ENCODE measurements at places on chromosomes 13 and 19. TPM values are rescaled to one million over a fixed set of nuclear protein-coding genes. Genes with fewer than 3 reads are reported as not detected.

DNA sequence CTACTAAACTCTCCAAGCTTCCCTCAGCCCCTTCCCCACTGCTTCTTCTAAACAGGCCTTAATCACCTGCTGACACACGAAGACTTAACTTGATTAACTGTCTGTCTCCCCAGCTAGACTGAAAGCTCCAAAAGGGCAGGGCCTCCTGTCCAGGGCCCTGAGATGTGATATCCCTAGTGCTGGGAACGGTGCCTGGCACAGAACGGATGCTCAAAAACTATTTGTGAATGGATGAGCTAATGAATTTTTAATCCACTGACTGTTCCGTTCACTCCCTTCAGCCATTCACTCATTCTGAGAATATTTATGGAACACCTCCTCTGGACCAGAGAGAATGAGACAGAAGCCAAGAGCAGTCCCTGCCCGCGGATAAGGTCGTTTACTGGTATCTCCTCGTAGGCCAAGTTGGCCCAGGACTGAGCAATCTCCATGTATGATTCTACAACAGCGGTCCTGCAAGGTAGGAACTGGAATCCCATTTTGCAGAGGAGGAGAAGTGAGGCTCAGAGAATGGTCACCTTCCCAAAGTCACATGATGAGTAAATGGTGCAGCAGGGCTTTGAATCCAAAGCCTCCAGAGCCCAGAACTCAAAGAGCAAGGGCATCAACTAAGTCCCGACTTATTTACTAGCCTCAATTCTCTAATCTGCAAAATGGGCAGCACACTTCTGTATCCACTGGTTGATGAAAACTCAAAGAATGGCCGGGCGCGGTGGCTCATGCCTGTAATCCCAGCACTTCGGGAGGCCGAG is 3.4 kb downstream of the DMWD start:
- DNase-seq = no peak

The CEACAM21 gene
- not detected for total RNA-seq

- DNase-seq = peak; percentile 2
Measured at GRCh38 chr13:65470781-65471180, 1759.4 kb downstream of the PCDH9 start.

- no peak for DNase-seq
Measured at GRCh38 chr19:35352177-35352447, 4.4 kb downstream of the FFAR1 start.

GRCh38 chr19:17775245-17775927 is 19.6 kb upstream of the B3GNT3 start:
- DNase-seq = peak; percentile 52

The ZNF439 gene
- 0.47 TPM for total RNA-seq

DNA sequence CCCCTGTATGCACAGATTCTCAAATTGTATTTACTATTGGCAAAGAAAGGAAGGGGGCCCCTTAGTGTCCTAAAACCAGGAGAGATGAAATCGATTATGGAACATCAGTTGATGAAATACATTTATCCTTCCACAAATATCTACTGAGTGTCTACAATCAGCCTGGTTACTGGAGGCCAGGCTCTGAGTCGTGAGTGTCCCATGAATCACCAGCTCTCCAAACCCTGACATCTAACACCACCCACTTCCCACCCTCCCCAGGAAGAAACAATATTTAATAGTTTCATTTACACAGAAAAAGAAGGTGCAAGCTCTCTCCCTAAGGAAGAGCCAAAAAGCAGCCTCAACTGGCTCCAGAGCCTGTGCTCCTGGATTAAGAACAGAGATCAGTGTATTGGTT is 25.2 kb downstream of the KCTD15 start:
- DNase-seq = no peak

DNA sequence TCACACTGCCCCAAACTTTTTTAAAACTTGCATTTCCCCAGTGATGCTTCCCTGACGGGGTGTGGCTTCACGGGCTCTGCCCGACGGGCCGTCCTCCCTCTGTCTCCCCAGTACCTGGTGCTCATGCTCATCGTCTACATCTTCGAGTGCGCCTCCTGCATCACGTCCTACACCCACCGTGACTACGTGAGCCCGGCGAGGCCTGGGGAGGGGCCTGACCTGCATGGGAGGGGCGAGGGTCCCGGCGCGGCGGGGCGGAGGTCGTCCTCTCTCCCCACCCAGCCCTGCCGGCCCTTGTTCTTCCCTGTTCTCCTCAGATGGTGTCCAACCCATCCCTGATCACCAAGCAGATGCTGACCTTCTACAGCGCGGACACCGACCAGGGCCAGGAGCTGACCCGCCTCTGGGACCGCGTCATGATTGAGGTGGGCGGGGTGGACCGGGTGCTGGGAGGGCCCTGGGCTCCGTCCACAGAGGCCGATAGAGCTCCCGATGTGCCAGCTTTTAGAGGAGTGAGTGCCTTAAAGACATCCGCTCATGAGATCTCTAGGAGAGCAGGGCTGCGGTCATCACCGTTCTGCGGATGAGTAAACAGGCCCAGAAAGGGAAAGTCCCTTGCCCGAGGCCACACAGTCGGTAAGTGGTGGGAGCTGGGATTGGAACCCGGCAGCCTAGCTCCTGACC is 6.9 kb downstream of the UPK1A start:
- DNase-seq = peak; percentile 65

GRCh38 chr13:111943229-111943795 is 123.6 kb upstream of the SOX1 start:
- no peak for DNase-seq

- DNase-seq = no peak
Measured at GRCh38 chr13:98398581-98398980, 178.3 kb downstream of the STK24 start.

GRCh38 chr19:5090465-5091017 is 121.6 kb downstream of the KDM4B start:
- no peak for DNase-seq

The PLIN4 gene
- 1.4 TPM for total RNA-seq

- DNase-seq = no peak
Measured at GRCh38 chr19:15008308-15008707, 28.6 kb upstream of the SLC1A6 start.

GRCh38 chr13:26555413-26555812 is 2.1 kb upstream of the WASF3 start:
- DNase-seq = no peak

- DNase-seq = no peak
Measured at GRCh38 chr19:5002143-5002542, 33.2 kb downstream of the KDM4B start.

The ZNF681 gene
- total RNA-seq = 5.4 TPM

Measured in H4 (cell line).